Epithelial cell of esophagus (primary cell): ENCODE measurements at places on chromosomes 11 and 22.
A peak's percentile ranks its signal among the peaks of the same experiment; 100 is the strongest.

DNA sequence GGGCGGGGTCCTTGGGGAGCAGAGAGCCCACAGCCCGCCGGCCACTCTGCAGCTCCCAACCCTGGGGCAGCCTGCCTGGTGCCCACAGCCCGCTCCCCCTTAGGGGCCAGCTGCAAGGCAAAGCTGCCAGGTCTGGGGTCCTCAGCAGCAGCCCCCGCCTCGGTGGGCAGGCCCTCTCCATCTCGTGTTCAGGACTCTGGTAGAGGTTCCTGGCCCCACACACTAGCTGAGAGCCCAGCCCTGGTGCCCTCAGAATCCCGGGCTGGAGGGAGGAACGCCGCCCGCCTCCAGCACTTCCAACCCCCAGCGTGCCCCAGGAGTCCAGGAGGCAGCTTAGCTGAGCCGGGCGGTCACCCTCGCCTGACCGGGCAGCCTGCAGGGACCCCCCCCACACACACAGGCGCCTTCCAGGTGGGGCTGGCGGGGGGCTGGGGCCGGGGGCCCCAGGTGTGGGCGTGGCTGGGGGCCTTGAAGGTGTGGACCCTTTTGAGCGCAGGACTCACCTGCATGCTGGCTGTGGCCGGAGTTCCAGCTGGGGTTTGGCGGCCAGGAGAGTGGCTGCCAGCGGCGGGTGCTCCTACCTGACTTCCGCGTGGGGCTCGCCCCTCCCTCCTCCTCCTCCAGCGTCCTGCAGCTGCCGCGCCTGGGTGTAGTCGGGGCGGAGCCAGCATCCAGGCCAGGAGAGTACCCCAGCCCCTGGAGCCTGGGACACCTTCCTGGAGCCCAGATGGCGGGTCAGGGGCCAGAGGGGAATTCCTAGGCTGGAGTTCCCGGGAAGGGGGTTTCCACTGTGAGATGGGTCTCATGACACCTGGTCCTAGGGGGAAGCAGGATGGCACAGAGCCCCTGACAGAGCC lies at the start of gene ANO9:
ANO9 (minus strand) TSS at position 594 of the 857 bp plus-strand sequence; CDS start at position 509, 85 bp downstream.
- peak; percentile 53 for DNase-seq

GRCh38 chr22:45918459-45919370 lies 58.2 kb downstream of the WNT7B start:
- DNase-seq, result peak; percentile 89

DNA sequence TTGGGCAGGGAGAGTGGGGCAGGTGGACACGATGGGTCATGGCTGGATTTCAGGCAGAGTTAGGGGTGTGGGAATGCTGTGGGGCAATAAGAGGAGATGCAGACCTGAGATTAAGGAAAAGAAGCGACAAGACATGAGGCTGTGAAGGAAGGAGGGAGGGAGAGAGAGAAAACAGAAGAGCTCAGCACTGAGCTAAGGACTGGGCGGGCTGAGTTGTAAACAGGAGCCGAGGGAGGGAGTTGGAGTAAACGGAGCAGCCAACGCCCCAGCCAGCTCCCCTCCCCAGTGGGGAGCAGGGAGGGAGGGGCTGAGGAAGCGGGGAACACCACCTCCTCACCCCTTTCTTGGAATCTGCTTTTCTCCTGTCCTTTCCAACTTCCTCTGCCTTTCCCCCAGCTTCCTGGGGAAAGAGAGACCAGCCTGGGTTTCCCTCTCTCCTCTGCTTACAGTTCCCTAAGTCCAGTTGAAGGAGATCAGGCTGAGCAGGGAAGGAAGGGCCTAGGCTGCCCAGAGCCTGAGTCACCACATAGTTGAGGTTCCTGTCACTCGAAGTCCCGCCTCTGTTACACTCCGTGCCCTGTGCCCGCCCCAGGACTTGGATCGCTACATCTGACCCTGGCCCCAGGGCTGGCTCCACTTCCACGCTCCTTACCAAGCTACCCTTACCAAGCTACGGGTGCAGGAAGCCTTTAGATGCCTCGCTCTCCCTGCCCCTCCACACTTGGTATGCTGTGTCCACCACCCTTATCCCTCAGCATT lies 6.7 kb upstream of the AHNAK start:
- DNase-seq, result peak; percentile 94

GRCh38 chr11:12086271-12087074 lies 23.9 kb upstream of the MICAL2 start:
- peak; percentile 94 for DNase-seq

- no peak for DNase-seq
Observed at GRCh38 chr22:37906364-37907008, 389 bp downstream of the MICALL1 start.

DNA sequence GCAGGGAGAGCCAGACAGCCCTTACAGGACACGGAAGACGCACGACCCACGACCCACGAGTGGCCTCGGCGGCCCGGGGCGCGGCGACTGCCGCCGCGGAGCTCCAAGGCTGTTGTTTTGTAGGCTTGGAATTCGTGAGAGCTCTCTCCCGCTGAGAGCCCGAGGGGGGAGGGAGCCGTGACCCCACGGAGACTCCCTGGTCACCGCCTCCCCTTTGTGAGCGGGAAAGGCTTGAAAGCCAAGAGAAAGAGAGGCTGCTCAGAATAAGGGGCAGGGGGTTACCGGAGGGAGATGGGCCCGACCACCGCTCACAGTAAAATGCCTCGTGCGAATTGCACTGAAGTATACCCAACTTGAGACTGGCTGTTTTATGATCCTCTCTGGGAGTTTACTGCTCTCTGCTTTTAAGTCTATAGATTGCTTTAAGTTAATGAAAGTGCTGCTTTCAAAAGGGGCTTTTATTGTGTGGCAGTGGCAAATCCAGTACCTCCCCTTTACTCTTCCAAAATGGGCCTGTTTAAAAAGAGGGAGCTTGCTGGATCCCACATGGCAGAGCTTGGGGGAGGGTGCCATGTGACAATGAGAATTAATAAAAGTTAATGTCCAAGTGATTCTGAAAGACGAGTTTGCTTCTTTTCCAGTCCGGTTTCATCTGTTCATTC lies 2.9 kb downstream of the PKNOX2 start:
- no peak for DNase-seq

DNA sequence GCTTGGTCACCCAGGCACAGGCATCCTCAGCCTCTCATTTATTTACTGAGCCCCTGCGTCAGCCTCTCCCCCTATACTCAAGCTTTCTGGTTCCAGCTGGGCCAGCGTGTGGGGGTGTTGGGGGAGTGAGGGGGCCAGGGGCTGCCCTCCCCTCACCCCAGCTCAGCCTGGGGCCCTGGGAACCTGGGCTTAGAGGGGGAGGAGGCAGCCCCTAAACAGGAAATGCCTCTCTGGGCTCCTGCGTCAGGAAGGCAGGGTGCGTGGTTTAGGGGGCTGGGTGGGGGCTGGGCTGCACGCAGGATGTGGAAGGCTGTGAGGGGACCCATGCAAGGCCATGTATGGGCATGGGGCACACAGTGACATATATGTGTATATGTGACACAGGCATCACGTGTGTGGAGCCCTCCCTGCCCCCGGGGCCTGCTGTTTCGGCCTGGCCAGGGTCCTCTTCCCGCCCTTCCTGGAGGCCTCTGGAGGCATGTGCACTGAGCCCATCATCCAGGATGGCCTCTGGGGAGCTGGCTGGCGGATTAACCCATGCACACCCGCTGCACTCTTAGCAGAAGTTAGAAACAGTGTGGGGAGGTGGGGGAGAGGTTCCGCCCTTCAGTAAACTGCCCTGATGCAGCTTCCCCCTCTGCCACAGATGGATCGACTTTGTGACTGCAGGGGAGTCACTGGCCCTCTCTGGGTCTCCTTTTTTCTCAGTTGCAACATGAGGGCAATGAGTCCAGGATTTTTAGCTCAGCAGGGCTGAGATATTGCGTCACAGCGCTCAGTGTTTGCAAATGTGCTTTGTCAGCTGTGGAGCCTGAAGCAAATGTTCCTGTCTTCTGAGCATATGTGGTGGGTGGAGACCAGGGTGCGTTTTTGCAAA lies 1.1 kb upstream of the CD248 start:
- DNase-seq, result peak; percentile 79

- DNase-seq, result no peak
Observed at GRCh38 chr11:113168354-113169342, 145.7 kb upstream of the TTC12 start.

GRCh38 chr11:23078289-23078971 lies 218.2 kb upstream of the CCDC179 start:
- peak; percentile 23 for DNase-seq

DNA sequence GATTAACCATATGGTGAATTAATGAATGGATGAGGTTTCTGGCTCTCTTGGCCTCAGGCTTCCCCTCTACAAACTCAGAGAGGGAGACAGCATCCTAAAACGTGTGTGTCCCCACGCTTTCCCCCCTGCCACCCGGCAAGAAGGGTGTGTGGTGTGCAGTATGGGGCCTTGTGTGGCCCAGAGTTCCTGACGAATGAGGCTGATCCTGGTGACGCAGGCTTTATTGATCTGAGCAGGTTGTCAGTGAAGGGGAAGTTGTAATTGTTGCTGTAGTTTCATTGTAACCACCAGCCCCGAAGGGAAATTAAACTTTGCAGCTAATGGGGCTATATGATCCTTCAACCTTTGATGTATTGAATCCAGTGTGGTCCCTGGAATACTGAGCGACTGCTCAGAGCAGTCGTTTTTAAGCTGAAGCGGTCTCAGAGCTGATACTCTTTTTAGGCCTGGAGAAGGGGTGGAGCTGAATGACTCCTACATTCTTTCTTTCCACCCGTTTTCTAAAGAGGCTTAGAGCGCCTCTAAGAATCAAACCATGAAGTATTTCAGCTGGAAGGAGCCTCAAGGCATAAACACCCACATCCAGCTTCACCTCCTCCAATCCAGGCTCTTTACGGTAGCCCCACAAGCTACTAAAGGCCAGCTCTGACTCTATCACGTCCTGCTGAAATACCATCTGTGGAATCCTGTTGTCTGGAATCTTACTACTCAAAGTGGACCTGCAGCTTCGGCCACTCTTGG lies 284.7 kb downstream of the MIAT start:
- no peak for DNase-seq

GRCh38 chr22:49380828-49381114 lies 446.9 kb downstream of the BRD1 start:
- DNase-seq, result no peak

DNA sequence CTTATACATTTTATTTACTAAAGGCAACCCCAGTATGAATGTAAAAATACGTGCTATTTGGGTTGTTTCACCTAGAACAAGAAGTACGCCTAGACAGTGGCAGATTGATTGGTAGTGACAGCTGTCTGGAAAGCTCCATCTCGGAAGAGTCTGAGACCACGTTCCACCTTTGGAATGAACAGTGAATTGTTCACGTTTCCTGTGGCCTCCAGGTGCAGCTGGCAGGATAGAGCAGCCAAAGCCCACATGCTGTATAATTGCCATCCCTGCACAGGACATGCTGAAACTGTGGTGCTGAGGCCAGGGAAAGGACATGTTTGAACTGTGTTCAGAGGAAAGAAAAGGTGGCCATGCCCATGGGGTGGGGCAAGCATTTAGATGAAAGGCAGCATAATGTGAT lies 218.7 kb upstream of the MTNR1B start:
- peak; percentile 9 for DNase-seq

DNA sequence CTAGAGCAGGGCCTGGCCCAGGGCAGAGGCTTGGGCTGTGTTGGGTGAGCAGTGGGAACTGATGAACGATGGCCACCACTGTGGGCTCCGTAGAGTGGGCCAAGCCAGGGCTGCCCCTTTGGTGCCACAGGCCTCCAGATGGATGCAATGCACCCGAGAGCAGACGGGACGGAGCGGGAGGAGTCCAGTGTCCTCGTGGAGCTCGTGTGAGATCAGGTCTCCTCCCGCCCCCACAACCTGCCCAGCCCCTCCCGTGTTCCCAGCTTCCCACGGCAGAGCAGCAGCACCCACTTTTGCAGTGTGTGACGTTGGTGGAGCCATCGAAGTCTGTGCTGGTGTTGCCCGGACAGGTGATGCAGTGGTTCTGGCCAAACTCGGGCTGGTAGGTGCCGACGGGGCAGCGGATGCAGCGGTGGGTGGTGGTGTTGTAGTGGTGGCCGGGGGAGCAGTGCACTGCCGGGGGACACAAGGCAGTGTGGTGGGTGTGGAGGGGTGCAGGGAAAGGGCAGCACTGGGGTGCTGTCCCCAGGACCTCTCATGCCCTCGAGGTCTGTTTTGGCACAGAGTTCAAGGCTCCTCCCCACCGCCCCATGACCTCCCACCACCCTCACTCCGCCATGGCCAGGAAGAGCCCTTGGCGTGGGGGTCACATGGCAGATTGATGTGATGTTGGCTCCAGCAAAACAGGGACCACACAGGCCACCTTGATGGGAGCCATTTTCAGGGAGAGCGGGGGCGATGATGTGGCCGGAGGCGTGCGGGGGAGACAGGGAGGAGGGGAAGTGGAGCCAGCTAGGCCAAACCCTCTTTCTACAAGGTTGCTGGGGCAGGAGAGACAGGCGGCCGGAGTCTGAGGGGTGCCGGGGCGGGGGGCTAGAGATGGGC lies 23.9 kb upstream of the TTLL12 start:
- DNase-seq, result no peak

GRCh38 chr11:112790286-112790685 lies 170.9 kb upstream of the NCAM1 start:
- no peak for DNase-seq

- DNase-seq, result peak; percentile 34
Observed at GRCh38 chr11:108592591-108593213, 866 bp downstream of the EXPH5 start.

DNA sequence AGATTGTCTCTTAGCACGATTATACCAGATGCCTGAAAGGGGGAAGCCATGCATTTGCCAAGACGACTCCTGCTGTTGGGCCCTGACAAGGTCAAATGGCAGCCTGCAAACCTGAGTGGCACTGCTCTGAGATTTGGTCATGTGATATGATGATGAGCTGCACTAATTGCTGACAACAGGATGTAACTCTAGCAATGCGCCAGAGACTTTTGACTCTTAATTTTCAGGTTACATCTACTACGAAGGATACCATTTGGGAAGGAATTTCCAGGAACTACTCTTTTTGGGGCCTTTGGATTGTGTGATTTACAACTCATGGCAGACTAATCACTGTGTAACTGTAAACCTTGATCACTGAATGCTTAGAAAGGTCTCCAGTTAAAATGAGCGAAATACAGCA lies 13.1 kb downstream of the TREH start:
- DNase-seq, result no peak

DNA sequence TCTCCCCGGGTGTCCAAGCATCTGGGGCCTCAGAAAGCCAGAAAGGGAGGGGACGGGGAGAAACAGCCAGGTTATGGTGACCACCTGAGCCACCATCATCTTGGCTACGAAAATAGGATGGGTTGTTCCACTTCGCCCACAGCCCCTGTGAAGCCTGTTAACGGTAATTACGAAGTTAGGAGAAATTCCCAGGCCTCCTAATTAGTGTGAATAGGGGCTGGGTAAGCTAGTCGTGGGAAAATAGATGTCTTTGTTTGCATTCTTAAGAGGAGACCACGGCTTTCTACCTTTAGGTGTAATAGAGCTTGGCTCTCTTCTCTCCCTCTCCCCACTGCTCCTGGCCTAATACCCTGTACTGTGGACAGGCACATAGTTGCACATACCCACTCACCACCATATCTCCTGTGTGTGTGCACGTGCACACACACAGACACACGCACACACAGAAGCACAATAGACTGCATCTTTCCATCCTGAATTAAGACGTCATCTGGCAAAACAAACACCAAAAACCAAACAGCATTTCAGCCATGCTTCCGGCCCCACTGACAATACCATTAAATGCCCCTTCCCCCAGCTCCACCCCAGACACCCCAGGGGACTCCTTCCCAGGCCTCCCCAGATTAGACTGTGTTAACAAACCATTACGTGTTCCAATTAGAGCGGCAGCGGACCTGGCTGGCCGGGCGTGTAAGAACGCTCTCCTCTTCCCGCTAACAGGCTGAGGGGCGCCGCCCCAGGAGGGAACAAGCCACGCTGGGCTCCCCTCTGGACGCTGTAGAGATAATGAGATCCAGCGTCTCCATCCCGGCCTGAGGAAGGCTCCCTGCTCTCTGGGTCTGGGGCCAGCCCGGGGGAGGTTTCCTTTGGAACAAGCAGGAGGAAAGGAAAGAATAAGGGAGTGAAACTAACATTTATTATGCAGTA lies 72.8 kb downstream of the TP53I11 start:
- DNase-seq, result no peak

- DNase-seq, result no peak
Observed at GRCh38 chr22:45308957-45309421, 745 bp upstream of the FAM118A start.
